ENCODE measurements at places on chromosomes 16 and 17.

- DNase-seq: no peak
These were observed 43.0 kb upstream of the CDH8 start for GRCh38 chr16:62079236-62079635.

- no peak for DNase-seq
These were observed 4.0 kb downstream of the SRRM2 start for GRCh38 chr16:2756288-2757015.

GRCh38 chr17:46950997-46951621 is 27.9 kb downstream of the RPRML start:
- DNase-seq: no peak

- no peak for DNase-seq
These were observed 518.1 kb downstream of the KCNJ2 start for GRCh38 chr17:70687421-70687820.

- peak; percentile 69 for DNase-seq
These were observed 27.3 kb downstream of the SLFN11 start for GRCh38 chr17:35345926-35346771.

GRCh38 chr17:27315322-27315721 is 21.4 kb downstream of the WSB1 start:
- DNase-seq: peak; percentile 82

All from fibroblast of gingiva (primary cell).